ENCODE measurements at places on chromosomes 4 and X. TPM values are rescaled to one million over a fixed set of nuclear protein-coding genes. Genes with fewer than 3 reads are reported as not detected.

DNA sequence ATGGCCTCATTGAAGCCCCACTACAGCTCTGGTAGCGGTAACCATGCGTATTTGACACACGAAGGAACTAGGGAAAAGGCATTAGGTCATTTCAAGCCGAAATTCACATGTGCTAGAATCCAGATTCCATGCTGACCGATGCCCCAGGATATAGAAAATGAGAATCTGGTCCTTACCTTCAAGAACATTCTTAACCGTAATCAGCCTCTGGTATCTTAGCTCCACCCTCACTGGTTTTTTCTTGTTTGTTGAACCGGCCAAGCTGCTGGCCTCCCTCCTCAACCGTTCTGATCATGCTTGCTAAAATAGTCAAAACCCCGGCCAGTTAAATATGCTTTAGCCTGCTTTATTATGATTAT is 876 bp downstream of the HPRT1 start:
- no peak for DNase-seq

DNA sequence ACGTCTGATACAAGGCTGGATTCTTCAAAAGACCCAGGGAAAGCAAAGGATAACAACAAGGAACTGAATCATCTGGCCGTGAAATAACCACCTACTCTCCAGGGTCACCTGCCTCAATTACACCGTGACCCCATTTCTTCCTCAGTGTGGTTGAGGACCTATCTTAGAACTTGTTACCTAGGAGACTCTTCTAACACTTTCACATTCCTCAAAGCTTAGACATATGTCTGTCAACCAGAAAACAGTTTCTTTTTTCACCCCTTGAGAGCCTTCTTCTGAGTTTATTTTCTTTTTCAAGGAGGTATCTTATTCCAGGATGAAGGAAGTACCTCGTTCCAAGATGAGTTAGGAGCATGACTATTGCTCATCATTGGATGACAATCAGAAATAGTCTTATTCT is 337.8 kb downstream of the ARHGAP24 start:
- DNase-seq = no peak

Gene DNASE1L1
- 13.8 TPM for total RNA-seq

GRCh38 chrX:36908801-36909675 is 99.1 kb upstream of the FAM47C start:
- no peak for DNase-seq

DNA sequence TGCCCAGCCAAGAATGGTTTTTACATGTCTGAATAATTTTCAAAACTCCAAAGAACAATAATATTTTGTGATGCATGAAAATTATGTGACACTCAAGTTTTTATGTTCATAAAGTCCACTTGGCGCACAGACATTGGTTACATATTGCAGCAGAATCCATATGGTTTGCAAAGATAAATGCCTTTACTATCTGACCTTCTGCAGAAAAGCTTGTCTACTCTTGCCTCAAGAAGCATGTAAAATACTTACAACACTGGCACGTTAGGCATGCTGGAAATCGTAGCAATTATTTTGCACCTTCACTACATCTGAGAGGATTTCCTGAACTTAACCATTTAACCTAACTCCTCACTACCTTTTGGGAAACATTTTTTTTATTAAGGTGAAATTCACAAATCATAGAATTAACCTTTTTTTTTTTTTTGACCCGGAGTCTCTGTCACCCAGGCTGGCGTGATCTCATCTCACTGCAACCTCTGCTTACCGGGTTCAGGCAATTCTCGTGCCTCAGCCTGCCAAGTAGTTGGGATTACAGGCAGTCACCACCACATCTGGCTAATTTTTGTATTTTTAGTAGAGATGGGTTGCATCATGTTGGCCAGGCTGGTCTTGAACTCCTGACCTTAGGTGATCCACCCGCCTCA is 3.5 kb upstream of the XG start:
- DNase-seq = no peak

GRCh38 chrX:110175146-110175545 is 142.7 kb downstream of the AMMECR1 start:
- DNase-seq = no peak

Gene GASK1B
- total RNA-seq = not detected

- no peak for DNase-seq
Measured at GRCh38 chr4:165563851-165564250, 185.0 kb downstream of the CPE start.
